ENCODE measurements at places on chromosomes 12 and 14.

GRCh38 chr14:63435838-63436237, 107.3 kb downstream of the PPP2R5E start:
- DNase-seq = peak; percentile 6

- no peak for DNase-seq
These were observed 8.2 kb downstream of the VDR start for GRCh38 chr12:47896633-47897032.

DNA sequence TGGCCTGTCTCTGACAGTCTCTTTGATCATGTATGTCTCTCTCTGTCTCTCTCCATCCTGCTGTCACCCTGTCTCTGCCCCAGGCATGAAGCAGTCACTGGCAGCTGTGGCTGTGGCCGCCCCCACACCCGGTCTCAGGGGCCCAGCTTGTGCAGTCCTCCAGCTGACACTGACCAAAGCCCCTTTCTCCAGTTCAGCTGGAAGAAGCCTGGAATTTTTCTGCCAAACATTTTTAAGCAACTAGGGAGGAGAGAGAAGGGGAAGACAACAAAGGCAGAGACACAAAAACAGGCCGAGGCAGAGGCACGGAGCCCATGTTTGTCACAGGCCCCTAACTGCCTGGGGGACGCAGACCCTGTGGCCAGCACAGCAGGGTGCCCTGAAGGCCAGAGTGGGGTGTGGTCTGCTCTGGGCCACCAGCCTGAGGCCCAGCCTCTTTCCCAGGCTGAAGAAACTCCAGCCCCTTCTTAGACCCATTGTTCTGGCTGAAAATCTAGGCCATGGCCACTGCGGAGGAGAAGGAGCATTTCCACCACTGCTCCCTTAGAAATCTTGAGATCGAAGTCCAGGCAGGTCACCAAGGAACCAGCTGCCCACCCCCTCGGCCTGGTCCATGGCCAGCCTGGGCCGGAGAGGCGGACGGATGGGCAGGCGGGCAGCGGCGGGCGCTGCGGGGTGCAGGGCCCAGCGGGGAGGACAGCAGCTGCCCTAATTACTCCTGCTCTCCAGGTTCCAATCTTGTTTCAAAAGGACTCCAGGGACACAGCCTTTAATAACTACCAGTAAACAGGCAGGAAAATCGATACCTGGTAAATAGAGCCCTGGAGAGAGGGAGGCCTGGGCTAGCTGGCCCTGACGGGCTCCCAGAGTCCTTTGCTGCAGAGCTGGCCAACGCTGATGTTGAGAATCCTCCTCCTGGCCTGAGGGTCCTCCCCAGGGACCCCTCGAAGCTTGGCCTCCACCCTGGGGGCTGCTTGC, 14.9 kb downstream of the DTX1 start:
- DNase-seq = no peak

- no peak for DNase-seq
These were observed 379.4 kb upstream of the RGS6 start for GRCh38 chr14:71552809-71553208.

GRCh38 chr14:28652782-28653181, 113.8 kb upstream of the FOXG1 start:
- no peak for DNase-seq

Measured in hematopoietic multipotent progenitor cell treated with erythropoietin and hydrocortisone succinate and interleukin-3 and kit ligand, for 4 days (in vitro differentiated cells).